8988T (cell line): ENCODE measurements at places on chromosomes 1 and 21.

DNA sequence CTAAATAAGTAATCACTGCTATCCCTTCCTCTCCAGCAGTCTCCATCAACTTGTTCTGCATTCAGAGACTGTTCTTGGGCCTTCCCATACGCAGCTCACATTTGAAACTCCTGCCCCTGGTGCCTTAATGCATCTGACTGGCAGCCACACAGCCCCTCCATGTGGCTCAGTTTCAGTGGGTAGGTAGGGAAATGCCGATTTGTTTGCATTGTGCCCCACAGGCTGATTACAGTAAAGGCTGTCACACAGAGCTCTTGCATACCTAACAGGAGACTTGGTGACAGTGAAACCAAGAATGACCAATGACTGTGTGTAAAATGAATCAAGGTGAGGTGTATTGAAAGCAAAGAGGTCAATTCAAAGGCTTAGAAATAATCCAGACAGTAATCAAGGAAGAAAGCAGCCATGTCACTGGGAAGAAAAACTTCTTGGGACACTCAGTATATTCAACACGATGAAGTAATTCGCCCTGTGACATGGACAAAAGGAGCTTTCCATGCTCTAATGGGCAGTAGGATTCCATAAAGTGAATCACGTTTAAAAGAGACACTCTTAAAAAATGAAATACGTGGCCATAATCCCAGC lies 12.7 kb upstream of the B3GALNT2 start:
- no peak for DNase-seq

DNA sequence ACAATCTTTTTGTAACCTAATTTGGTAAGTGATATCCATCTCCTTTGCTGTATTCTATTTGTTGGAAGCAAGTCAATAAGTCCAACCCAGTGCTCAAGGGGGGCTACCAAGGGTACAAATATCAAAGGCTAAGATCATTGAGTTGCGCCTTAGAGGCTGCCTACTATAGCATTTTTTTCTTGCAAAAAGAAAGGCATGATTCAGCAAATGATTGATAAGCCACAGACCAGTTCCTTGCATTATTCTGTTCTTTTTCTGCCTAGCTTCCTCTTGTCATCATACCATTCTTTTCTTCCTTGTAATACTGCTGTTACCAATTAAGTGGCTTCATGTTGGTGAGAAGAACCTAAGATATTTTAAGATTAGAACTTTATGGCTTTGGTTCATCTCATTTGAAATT lies 29.8 kb upstream of the BARHL2 start:
- no peak for DNase-seq

- no peak for DNase-seq
These were observed 630.4 kb downstream of the PTPRC start for GRCh38 chr1:199269241-199269640.

DNA sequence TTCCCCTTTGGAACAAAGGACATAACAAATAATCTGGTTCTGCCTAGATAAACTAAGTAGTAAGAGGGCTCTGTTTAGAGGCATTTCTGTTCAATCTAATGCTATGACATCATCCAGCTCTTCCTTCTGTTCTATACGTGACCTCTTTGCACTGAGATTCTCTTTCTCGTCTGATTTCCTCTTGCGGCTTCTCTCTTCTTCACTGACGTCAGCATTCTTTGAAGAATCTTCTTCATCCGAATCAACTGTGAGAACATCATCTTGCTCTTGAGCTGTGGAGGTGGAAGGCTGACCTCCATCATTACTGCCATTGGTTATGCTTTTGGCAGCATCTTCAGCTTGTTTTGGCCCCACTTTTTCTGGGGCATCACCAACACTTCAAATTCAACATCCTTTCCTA lies 130.4 kb downstream of the HS2ST1 start:
- no peak for DNase-seq

- no peak for DNase-seq
These were observed 209.0 kb downstream of the DYRK1A start for GRCh38 chr21:37575580-37575979.

DNA sequence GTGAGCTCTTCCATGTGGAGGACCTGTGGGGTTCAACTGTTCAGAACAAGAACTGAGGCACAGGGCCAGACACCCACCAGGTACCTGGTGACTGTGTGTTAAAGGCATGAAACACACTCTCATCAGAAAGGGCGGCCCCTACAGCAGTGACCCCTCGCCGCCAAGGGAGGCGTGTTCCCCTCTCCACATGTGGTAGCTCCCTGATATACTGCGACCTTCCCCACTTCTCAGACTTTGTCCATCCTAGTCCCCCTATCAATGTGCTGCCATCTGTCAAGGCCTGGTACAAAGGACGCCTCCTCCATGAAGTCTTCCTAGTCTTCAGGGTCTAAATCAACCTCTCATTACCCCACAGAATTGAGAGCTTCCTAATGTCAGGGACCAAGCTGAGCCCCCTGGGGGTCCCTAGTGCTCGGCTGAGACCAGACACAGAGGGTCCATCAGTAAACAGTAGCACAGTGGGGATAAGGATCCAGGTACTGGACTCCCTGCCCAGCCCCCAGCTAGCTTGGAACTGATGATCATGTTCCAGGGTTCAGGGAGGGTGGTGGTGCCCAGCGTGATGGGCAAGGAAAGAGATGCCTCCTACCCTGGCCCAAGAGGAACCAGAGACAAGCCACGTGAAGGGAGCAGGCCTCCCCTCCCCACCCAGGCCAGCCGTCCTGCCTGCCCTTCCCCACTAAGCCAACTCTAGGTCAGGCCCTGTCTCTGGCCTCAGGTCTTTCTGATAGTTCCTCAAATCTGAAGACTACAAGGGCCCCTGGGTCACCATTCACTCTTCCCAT lies 10.3 kb downstream of the SDC3 start:
- DNase-seq: no peak

DNA sequence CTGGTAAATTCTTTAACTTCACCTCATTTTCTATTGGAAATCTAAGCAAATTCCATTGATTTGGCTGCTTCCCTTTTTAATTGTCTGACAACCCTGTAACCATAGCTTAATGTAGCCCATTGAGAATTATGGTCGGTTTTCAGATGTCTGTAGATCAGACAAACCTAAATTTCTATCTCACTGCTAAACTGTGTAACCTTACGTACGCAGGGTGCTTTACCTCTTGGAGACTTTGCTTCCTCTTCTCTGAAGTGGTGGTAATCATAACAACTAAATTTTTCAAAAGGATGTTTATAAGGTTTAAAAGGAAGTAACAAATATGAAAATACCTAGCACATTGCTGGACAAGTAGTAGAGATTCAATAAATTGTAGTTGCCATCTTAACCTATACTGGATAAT lies 25.9 kb downstream of the IFNAR1 start:
- no peak for DNase-seq

DNA sequence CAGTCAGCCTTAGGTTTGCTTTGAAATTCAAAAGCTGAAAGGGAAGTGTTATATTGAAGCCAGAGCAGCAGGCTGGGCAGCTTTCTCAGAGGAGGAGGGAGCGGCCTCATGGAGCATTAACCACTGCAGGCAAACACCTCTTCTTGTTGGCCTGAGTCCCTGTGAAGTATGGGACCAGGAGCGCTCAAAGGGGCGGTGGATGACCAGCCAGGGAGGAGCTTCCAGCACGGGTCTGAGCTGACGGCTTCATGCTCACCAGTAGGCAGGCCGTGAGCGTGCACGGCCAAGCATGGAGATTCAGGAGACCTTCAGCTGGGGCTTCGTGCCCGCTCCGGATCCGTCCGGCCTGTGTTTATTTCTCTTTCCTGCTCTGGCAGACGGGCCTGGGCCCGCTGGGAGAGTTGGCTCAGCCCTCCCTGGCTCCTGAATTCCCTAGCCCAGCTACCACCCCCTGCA lies 245.2 kb downstream of the TRABD2B start:
- DNase-seq: no peak

- DNase-seq: no peak
These were observed 12.7 kb downstream of the DHCR24 start for GRCh38 chr1:54874079-54874830.

- DNase-seq: no peak
These were observed 215.8 kb downstream of the FGGY start for GRCh38 chr1:59512702-59513101.

GRCh38 chr1:97089173-97089572 lies 367.6 kb downstream of the PTBP2 start:
- no peak for DNase-seq

DNA sequence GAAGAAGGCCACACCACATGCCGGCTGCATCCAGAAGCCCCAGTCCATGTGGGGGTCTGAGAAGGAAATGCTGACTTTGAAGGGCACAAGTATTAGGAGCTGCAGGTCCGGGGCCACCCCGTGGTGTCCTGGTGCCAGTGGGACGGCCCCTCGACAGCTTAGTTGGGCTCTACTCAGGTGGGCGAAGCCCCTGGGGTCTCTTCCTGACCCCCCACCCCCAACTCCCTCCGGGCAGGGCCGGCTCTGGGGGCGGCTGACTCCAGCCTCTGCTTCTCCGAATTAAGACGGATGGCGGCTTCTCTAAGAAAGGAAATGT lies 62.1 kb upstream of the TTC34 start:
- no peak for DNase-seq

DNA sequence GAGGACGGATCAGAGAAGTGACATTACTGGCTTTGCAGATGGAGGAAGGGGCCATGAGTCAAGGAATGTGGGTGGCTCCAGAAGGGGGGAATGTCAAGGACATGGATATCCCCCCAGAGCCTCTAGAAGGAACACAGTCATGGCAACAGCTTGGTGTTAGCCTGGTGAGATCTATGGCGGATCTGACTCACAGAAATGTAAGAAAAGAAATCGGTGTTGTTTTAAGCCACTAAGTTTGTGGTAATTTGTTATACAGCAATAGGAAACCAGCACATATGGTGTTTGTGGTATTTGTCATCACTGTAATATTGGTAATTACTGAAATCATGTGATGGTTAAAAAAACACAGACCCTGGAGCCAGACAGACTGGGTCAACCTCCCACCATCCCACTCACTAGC lies 236.2 kb downstream of the SETD4 start:
- no peak for DNase-seq

GRCh38 chr1:179968994-179969919 lies 14.6 kb downstream of the CEP350 start:
- DNase-seq: no peak

- DNase-seq: no peak
These were observed 969.5 kb upstream of the B3GALT2 start for GRCh38 chr1:194155962-194156361.

DNA sequence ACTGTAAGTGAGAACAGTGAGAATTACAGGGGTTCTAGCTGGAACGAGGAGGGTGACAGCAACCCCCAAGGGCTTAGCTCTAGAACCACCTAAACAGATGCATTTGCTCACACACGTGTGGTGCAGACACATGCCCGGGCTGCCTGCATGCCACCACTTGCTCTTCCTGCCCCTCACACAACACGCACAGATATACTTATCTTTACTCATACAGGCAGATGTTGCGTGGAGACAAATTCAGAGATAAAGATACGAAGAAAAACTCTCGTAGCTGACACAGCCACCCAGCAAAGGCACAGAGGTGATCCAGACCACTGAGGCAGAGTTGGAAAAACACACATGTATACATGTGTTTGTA lies 13.5 kb downstream of the VANGL1 start:
- DNase-seq: no peak

- DNase-seq: no peak
These were observed 1.7 kb downstream of the S100B start for GRCh38 chr21:46603228-46603627.

DNA sequence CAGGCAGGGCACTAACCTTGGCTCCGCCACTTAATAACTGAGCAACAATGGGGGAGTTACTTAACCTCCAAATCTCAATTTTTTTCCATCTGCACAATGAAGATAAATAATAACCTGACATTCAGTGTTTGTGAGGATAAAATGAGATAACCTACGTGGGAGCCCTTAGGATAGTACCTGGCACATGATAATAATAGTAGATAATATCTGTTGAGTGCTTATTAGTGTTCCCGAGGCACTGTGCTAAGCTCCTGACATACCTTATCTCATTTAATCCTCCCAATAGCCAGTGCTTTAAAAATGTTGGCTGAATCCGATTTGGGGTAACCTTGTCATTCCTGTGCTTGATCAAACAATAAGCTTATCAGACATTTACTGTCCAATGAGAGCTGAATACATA lies 128.7 kb upstream of the UBE2U start:
- DNase-seq: no peak

DNA sequence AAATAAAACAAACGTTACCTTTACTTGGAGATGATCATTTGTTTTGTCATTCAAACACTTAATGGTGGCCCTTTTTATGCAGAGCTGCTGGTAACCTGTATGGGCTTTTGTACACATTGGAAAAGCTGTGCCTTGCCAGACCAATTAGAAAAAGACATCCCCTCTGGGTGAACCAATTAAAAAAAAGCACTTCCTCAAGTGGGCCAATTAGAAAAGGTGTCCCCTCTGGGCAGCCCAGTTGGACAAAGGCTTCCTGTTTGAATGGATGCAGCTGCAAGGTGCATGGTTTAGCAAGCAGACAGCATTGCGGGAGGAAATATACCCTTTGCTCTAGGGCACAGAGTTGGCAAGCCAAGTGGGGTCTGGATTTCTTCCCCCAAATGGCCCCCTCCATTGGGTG lies 21.6 kb downstream of the HUNK start:
- no peak for DNase-seq

DNA sequence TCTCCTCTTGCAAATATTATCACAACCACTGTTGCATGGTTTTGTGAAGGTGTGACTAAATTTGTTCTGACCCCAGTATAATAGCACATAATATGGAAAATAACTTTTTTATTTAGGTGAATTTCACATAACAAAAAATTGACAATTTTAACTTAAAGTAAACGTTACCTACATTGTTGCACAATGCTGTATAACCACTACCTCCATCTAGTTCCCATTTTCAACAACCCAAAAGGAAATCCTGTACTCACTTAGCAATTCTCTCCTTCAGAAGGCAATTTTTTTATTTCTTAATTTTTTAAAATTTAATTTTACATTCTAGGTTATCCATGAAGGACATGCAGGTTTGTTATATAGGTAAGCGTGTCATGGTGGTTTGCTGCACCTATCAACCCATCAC lies 95.2 kb downstream of the KCNJ6 start:
- no peak for DNase-seq

DNA sequence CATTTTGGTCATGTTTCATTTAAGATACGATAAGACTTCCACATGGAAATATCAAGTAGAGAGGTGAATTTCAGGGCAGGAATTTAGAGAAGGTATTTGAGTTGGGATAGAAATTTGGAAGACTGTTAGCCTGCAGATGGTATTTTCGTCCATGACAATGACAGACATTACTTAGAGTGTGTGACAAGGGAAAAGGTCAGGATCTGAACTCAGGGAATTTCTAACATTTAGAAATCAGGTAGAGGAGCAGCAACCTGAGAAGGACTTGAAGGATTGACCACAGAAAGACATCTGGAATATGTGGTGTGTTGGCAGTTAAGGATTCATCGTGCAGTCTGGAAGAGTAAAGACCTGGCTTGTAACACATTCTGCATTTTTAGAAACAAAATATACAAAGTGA lies 57.9 kb downstream of the RABGAP1L start:
- no peak for DNase-seq
